ENCODE measurements at places on chromosomes 4 and X.

GRCh38 chr4:163681208-163681821 is 186.8 kb downstream of the TMA16 start:
- H3K27me3 ChIP-seq, result no peaks in the 10 kb centered on the region
- H3K36me3 ChIP-seq, result no peaks in the 10 kb centered on the region
- peak; percentile 43 for DNase-seq

- H3K4me1 ChIP-seq, result no peaks in the 10 kb centered on the region
- H3K4me3 ChIP-seq, result no peak overlapping the region
- H3K36me3 ChIP-seq, result no peaks in the 10 kb centered on the region
- H3K27me3 ChIP-seq, result no peaks in the 10 kb centered on the region
These were observed 178.4 kb upstream of the NWD2 start for GRCh38 chr4:37066159-37066558.

DNA sequence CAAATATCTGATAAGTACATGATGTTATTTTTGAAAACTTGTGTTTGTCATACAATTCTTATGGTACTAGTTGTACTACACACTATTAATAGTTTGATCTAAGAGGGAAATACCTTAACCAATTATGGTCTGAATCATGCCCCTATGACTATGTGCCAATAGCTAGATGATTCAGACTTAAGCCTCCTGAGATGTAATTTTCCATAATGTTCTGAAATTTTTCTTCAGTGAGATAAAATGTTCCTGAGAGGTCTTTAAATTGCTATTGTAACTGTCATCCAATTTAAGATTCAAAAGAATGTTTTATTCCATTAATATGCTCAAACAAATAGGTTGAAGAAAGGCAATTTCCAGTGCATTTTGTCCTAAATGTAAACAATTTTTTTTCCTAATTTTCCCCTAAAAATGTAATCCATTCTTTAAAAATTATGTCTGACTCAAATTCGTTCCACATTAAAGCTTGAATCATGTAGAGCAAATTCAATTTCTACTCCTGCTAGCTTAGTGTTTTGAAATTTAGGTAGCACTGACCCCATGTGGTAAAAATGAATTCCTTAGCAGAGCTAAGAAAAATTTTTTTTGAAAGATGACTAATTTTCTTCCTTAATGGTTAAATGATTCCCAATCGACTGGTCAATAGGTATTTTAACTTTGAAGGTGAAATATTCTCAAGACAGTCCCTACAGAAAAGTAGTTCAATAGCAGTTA is 49.1 kb downstream of the APOOL start:
- no peak overlapping the region for H3K27ac ChIP-seq
- no peaks in the 10 kb centered on the region for H3K36me3 ChIP-seq
- DNase-seq, result no peak
- H3K4me1 ChIP-seq, result no peaks in the 10 kb centered on the region

- DNase-seq, result no peak
- no peaks in the 10 kb centered on the region for H3K4me1 ChIP-seq
- no peaks in the 10 kb centered on the region for H3K27me3 ChIP-seq
- no peak overlapping the region for H3K27ac ChIP-seq
These were observed 20.4 kb upstream of the SFRP2 start for GRCh38 chr4:153809307-153809706.

GRCh38 chr4:158949099-158949498 is 153.8 kb upstream of the RAPGEF2 start:
- no peaks in the 10 kb centered on the region for H3K36me3 ChIP-seq
- H3K4me3 ChIP-seq, result no peak overlapping the region
- H3K27ac ChIP-seq, result no peak overlapping the region
- no peak for DNase-seq
- H3K4me1 ChIP-seq, result peaks cover 6% of the 10 kb centered on the region

GRCh38 chr4:78336093-78336943 is 215.3 kb upstream of the ANXA3 start:
- no peaks in the 10 kb centered on the region for H3K27me3 ChIP-seq
- H3K4me3 ChIP-seq, result no peak overlapping the region
- peaks cover 9% of the 10 kb centered on the region for H3K4me1 ChIP-seq
- no peak for DNase-seq
- H3K27ac ChIP-seq, result no peak overlapping the region
- no peaks in the 10 kb centered on the region for H3K36me3 ChIP-seq

DNA sequence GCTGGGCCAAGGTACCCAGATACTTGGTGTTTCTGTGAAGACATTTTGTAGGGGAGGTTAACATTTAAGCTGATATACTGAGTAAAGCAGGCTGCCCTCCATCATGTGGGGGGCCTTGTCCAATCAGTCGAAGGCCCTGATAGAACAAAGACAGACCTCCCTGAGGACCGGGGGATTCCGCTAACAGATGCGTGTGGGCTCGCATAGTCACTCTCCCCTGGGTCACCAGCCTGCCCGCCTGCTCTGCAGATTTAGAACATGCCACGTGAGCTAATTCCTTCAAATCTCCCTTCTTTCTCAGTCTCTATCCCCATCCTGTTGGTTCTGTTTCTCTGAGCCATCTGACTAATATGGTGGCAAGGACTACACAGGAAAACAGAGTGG is 60.7 kb downstream of the WFS1 start:
- DNase-seq, result no peak
- peaks cover 5% of the 10 kb centered on the region for H3K4me1 ChIP-seq
- peaks cover 16% of the 10 kb centered on the region for H3K27me3 ChIP-seq
- H3K4me3 ChIP-seq, result no peak overlapping the region

DNA sequence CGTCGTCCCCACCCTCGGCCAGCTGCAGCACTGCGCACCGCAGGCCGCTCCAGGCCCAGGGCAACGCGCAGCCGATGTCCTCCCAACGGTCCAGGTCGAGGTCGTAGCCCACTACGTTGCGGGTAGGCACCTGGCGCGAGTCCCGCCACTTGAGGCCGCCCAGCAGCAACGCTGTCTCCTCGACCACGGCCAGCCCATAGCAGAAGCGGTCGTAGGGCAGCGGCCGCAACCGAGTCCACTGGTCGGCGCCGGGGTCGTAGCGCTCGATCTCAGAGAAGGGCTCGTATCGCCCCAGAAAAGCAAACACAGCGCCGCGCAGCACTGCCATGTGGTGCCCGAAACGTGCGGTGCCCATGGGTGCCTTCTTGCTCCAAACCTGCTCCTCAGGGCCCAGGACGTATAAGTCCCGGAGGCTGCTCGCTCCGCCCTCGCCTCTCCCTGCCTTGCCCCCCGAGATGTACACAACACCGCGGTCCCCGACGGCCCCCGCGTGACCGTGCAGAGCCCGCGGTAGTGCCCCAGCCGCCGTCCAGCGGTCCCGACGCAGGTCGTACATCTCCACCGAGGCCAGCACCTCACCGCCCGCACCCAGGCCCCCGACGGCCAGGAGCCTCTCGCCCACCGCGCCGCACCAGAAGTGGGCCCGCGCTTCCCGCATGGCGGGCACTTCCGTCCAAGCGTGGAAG is 2.1 kb downstream of the KLHL34 start:
- H3K4me1 ChIP-seq, result no peaks in the 10 kb centered on the region
- no peaks in the 10 kb centered on the region for H3K36me3 ChIP-seq
- H3K27ac ChIP-seq, result peak overlapping the region; percentile 14

- H3K27me3 ChIP-seq, result no peaks in the 10 kb centered on the region
- H3K4me3 ChIP-seq, result no peak overlapping the region
- no peak overlapping the region for H3K27ac ChIP-seq
These were observed 71.3 kb upstream of the IQCM start for GRCh38 chr4:149886786-149887490.

- no peaks in the 10 kb centered on the region for H3K27me3 ChIP-seq
- no peak for DNase-seq
- H3K4me3 ChIP-seq, result no peak overlapping the region
- no peaks in the 10 kb centered on the region for H3K36me3 ChIP-seq
These were observed 2.7 kb downstream of the CT55 start for GRCh38 chrX:135168486-135168885.

DNA sequence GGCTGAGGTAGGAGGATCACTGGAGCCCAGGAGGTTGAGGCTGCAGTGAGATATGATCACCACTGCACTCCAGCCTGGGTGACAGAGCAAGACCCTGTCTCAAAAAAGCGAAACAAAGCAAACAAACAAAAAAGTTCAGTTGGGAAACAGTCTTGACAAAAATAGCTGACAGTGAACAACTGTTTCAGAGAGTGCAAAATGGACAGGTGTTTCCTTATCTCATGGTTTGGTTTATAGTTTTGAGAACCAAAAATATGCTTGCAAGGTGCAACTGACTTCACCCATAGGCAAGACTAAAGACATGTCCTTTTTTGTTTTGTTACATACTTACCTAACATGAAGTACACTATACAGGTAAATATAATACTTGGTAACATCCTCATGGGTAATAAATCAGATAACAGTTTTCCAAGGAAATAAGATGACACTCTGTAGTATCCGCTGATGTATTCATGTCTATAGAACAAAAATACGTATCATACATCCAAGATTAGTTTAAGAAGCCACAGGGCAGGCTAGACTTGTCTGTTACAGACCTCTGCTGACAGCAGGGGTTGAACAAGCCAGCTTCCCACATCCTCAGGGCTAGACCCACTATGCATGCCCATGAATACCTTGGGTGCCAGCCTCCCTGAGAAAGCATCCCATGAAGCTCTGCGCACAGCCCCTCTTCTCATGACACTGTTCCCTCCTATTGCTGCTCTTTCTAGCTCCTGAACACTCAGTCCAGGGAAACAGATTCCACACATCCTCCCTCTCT is 59.3 kb downstream of the ABCG2 start:
- H3K4me1 ChIP-seq, result no peaks in the 10 kb centered on the region
- no peak overlapping the region for H3K27ac ChIP-seq
- DNase-seq, result no peak
- no peaks in the 10 kb centered on the region for H3K27me3 ChIP-seq

DNA sequence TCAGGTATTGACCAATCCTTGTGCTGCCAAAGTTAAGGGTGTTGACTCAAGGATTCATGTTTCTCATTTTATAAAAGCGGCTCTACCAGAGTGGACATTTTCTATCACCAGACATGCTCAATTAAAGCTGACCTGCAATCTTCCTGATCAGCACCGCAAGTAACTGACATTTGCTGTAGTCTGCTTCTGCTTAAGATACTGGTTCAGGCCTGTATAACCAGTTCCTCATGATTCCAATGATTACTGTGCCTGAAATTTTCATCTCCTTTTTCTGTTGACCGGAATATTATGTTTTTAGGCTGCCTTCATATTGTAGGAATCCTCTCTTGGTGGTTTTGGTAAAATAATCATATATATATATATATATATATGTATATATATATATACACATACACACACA is 160.2 kb upstream of the SPIN4 start:
- no peak overlapping the region for H3K27ac ChIP-seq
- no peaks in the 10 kb centered on the region for H3K27me3 ChIP-seq
- DNase-seq, result no peak
- no peaks in the 10 kb centered on the region for H3K36me3 ChIP-seq
- H3K4me1 ChIP-seq, result no peaks in the 10 kb centered on the region

DNA sequence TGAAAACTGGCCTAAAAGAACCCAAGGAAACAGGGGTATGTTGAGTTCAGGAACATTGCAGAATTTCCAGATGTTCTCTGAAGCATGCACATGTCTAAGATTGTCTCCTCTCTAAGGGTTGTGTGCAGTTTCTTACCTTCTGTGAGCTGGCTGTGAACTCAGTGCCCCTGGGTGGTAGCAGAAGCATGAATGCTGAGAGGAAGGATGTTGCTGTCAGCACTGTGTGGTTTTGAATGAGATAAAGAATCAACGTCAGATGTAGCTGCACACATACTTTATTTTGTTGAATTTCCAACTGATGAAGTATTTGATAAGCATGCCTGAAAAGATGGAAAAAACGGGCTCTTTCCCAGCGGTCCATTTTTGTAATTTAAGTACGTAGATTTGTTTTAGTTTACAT is 23.8 kb upstream of the CD38 start:
- DNase-seq, result no peak
- H3K36me3 ChIP-seq, result no peaks in the 10 kb centered on the region
- no peak overlapping the region for H3K4me3 ChIP-seq
- no peaks in the 10 kb centered on the region for H3K4me1 ChIP-seq
- no peaks in the 10 kb centered on the region for H3K27me3 ChIP-seq
